ENCODE measurements at places on chromosomes 2 and 18.

- DNase-seq, result no peak
Measured at GRCh38 chr18:453400-453799, 47.1 kb downstream of the COLEC12 start.

- DNase-seq, result peak; percentile 33
Measured at GRCh38 chr2:238420878-238421694, 5.6 kb upstream of the ASB1 start.

DNA sequence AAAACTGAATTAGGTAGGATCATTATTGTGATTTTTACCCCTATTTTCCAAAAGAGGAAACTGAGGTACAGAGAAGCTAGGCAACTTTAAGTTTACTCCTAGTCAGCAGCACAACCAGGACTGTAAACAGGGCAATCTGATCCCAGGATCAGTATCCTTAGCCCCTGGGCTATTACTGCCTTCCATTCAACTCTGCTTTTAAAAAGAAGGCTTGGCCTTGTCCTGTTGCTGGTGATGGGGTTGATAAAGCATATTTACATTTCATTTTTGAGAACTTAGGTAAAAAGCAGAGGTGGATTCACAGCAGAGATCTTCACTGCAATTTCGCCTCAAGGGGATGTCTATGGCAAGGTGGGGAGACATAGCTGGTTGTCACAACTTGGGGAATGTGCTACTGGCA lies 148.5 kb downstream of the GALNT14 start:
- no peak for DNase-seq

GRCh38 chr18:22193466-22193865 lies 24.1 kb downstream of the GATA6 start:
- DNase-seq, result peak; percentile 82

GRCh38 chr18:41466436-41467160 lies 488.4 kb upstream of the PIK3C3 start:
- DNase-seq, result no peak

- DNase-seq, result no peak
Measured at GRCh38 chr2:39568116-39568515, 97.6 kb upstream of the TMEM178A start.

GRCh38 chr2:55430211-55430975 lies 10.7 kb upstream of the CCDC88A start:
- peak; percentile 77 for DNase-seq

DNA sequence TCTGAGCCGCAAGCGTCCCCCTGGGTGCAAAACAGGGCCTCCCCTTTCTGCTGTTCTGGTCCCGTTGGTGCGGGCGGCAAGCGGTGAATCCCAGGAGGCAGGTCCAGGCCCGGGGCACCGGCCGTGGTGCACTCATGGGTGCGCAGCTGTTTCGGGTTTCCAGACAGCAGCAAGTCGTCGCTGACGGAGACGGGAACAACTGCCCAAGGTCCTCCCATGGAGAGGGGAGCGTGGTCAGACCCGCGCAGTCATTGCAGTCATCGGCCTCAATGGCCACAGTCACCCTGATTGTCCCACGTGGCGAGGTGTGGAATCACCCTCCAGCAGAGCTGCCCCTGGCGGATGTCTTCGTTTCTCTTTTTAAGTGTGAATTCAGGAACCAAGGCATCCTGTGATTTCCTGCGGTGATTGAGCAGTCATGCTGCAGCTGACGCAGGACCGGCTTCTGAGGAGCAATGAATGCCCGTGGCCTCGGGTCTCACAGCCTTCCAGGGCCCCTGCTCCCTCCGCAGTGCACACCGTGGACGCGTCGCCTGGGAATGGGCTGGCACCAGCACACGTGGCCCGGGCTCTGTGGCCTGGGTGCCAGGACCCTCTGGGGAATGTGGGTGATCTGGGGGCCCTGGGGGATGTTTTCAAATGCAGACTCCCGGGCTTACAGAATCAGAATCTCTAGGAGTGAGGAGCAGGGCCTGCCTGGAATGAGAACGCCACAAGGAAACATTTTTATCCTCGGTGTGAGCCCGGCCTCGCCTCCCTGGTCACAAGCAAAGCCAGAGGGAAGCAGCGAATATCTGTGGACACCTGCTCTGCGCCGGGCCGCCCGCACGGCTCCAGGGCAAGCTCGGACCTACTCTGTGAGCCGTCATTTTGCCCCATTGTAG lies 244.2 kb upstream of the SALL3 start:
- DNase-seq, result no peak

DNA sequence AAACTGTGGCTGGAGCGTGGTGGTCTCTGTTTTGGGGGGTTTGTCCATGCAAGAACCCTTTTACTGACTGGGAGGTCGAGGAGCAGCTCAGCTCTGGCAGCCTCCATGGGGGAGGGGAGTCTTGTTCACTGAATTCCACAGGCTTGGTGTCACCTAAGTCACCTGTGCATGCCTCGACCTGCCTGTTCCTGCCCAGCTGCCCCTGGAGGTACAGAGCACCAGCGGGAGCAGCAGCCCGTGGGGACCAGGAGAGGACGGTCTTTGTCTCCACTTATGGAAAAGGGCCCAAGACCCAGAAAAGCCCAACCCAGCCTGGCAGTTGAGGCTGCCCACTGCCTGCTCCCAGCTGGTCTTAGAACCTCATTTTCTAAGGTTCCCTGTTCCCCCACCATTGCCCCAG lies 168.7 kb upstream of the AGAP1 start:
- no peak for DNase-seq

DNA sequence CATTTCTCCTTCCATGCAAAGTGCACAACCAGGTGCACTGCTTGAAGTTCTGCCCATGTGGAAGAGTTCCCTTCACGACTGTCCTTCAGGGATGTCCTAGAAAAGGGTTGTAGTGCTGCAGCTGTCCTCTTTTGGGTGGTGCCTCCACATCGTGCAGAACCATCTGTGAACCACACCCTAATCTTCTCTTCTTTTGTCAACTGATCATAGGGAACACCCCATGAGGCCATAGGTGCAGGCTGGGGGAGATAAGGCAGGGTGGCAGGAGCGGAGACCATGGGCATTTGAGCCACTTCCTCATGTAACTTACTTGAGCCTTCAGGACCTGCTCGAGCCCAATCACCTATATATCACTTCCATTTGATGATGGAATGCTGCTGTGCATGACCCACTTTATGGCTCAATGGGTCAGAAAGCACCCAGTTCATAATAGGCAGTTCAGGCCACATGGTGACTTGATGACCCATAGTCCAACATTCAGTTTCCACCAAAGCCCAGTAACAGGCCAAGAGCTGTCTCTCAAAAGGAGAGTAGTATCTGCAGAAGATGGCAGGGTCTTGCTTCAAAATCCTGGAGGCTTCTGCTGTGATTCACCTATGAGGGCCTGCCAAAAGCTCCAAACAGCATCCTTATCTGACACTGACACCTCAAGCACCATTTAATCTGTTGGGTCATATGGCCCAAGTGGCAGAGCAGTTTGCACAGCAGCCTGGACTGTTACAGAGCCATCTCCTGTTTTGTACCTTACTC lies 84.7 kb upstream of the CYRIA start:
- no peak for DNase-seq

- DNase-seq, result no peak
Measured at GRCh38 chr2:137937778-137938177, 26.5 kb upstream of the HNMT start.

- DNase-seq, result no peak
Measured at GRCh38 chr2:64623242-64623850, 30.4 kb downstream of the SERTAD2 start.

DNA sequence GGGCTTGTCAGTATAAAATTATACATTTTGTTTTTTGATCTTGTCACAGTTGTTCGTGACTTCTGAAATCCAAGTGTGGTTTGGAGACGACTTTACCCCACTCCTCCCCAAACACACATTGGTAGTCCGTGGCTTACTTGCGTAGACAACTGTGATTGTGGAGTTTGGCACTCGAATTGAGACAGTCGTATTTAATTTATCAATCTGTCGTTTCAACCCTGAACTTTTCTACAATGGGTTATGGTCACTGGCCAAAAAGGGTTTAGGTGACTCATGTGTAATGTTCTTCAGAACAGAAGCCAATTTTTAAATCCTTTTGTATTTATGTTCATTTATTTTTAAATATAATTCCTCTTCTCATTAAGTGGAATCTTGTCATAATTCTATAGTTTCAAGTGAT lies 129.9 kb downstream of the SPTBN1 start:
- no peak for DNase-seq

GRCh38 chr2:239315308-239315707 lies 85.5 kb downstream of the HDAC4 start:
- DNase-seq, result no peak
